Calu3 (cell line): ENCODE measurements at places on chromosomes 12 and 14.

DNA sequence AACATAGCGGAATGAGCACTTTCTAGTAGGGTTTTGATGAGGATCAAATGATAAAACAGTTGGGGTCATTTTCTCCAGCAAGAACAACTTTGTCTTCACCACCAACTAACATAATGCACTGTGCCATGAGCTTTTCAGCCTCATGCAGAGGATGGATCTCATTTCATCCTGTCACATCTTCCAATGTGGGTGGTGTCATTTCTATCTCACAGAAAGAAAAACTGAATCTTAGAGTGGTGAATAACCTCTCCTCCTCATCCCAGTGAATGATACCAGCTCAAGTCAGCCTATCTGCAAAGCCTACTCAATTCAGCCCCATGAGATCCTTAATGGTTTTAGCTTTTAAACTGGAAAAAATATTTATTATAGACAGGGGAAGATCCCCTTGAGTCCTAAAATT lies 1147.2 kb downstream of the VRK1 start:
- DNase-seq, result no peak

- DNase-seq, result peak; percentile 94
Observed at GRCh38 chr12:56079723-56080555, at the start of gene ERBB3. Gene ERBB3, plus strand, starts transcription at chr12:56080165. Its CDS starts 136 bp downstream, at chr12:56080301.

- DNase-seq, result no peak
Observed at GRCh38 chr14:79018836-79019235, 848.7 kb downstream of the NRXN3 start.

DNA sequence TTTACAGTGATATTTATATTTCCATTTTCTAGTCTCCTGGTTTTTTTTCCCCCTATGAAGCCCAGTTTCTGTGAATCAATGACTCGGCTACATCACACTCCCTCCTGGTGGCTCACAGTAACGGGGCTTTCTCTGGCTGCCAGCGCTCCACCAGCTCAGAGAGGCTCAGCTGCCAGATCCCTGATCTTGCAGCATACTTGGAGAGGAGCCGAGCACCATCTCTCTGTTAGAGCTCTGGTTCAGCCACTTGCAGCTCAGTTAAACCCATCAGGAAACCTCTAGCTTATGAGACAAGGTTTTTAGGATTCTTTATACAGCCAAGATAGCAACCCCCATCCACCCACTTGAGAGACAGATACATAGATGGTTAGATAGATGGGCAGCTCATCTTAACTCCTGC lies 74.6 kb downstream of the CIT start:
- no peak for DNase-seq

DNA sequence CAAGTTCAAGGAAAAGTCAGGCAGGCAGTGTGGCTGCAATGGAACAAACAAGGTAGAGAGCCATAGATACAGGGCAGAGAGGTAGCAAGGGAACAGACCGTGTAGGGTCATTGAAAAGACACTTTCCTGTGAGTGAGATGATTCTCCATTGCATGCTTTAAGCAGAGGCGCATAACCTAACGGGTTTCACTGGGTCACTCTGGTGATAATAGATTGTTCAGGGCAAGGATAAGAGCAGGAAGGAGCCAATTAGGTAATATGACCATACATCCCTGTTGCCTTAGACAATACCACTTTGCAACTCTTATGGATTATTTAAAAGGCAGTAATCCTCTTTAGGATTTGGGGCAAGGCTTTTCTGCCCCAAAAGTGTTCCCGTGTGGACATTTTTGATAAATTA lies 214.1 kb downstream of the PTPRO start:
- DNase-seq, result no peak

DNA sequence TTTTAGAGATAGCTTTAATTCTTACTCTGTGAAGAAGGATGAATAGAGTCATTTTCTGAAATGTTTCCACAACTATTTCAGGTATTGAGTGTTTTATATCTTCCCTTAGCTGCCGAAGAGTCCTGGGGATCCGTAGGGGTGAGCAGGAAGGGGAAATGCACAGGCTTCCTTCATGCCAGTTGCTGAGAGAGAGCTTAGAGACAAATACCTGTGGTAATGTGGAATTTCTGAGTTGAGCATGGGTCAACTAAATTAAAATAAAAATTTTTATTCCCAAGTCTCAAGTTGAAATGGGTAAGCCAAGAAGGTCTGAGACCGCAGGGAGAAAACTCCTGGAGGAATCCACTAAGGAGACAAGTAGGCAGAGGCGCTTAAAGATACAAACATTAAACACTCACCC lies 185.7 kb downstream of the DAD1 start:
- DNase-seq, result no peak

- DNase-seq, result no peak
Observed at GRCh38 chr14:73913256-73913655, 26.6 kb downstream of the ZNF410 start.

GRCh38 chr12:193261-193660 lies 20.7 kb downstream of the SLC6A12 start:
- no peak for DNase-seq

GRCh38 chr12:32843528-32844095 lies 53.0 kb downstream of the PKP2 start:
- no peak for DNase-seq

- peak; percentile 31 for DNase-seq
Observed at GRCh38 chr12:111842556-111843396, 748 bp downstream of the MAPKAPK5 start.

DNA sequence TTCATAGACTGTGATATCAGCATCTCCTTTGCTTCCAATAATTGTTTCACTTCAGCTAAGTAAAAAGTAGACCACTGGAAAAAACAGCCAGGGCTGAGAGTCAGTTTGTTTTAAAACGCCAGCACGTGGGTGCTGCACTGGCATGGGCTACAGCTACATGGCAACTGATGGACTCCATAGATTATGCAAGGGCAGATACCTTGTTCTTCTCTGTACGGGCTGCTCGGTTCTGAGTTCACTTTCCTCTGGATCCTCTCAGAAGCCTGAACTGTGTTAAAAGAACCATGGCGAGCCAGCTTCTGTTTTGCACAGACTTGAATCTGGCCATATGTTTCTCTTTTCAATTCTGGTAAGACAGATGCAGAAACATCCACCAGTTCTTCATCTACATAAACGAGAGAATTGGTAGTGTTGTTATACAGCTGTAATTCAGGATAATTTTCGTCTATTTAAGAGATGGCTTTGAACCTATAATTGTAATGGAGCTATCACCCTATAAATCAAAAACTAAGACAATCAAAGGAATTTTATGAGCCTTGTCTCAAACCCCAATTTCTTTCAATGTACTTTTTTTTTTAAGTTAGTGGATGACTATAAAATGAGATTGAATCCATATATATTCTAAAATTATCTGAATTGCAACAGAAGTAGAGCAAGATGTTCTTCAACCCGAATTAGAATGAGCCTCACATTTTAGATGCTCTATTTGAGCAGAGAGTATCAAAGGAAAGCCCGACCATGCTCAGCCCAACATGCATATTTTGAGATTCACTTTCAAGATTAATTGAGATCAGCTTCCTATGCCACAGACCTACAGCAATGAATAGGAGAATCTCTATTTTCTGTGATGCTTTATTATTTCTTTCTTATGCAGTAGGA lies 31.5 kb downstream of the E2F7 start:
- DNase-seq, result no peak

DNA sequence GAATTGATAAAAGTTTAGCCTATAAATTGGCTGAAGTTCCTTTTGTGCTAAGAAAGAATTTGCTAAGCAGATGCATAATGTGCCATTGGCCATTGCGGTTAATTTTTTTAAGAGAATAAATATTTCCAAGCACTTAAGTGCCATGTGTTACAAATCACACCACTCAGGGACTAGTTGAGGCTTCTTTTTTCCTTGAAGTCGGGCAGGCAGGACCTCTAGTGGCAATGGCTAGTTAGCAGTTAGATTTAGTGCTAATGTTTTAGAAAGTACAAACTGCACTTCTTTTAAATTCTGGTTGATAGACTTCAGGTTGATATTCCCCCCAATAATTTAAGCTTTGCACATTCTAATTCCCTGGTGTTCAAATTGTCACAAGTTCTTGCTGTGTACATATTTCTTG lies 294.3 kb downstream of the APAF1 start:
- no peak for DNase-seq

- no peak for DNase-seq
Observed at GRCh38 chr12:4268329-4269181, 5.0 kb upstream of the CCND2 start.

DNA sequence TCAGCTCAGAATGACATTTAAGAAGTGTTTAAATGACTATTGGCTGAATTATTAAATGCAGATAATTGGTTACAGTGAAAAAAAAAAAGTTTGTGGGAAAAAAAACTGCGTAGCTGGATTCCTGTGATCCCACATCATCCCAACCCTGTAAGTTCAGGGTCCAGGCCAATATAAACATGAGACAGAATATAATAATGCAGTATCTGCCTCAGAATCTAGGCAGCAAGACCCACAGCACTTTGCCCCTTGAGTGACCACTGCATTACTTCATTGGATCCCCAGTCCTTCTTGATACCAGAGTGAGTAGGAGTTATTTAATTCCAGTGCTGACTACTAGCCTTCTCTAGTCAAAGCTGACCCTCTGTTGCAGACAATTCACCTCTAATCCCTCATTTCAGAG lies 272.6 kb downstream of the CCER1 start:
- DNase-seq, result no peak

DNA sequence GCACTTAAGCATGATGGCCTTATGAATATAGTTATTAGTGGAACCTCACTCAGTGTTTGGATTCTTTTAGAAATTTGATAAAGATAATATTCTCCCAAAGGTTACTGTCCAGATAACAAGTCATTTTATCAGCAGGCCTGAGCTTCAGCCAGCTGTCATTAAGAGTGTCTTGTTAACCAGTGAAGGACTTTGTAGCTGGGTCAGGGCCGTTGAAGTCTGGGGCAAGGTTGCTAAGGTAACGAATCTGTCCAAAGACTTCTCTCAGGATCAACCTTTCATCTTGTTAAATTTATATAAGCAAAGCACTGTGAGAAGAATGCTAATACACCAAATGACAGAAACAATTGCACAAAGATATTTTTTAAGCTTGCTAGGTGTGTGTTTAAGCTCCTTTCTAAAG lies 271.3 kb upstream of the TMPO start:
- no peak for DNase-seq

DNA sequence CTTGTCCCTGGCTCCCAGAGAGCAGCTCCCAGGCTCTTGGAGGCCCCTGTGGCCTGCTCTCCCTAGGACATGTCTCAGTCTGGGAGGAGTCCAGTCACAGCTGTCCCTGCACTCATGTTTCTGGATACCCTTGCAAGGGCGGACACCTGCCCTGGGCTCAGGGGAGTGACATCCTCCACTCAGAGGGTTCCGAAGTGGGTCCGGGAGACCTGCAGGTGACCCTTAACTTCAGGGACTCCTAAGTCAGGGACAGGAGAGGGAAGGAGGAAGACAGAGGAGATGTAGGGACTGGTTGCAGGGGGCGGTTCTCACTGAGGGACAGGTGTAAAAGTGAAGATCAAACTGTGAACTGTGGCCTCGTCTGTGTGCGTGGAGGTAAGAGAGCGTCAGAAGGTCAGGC lies 37.6 kb downstream of the CACNA2D4 start:
- no peak for DNase-seq

DNA sequence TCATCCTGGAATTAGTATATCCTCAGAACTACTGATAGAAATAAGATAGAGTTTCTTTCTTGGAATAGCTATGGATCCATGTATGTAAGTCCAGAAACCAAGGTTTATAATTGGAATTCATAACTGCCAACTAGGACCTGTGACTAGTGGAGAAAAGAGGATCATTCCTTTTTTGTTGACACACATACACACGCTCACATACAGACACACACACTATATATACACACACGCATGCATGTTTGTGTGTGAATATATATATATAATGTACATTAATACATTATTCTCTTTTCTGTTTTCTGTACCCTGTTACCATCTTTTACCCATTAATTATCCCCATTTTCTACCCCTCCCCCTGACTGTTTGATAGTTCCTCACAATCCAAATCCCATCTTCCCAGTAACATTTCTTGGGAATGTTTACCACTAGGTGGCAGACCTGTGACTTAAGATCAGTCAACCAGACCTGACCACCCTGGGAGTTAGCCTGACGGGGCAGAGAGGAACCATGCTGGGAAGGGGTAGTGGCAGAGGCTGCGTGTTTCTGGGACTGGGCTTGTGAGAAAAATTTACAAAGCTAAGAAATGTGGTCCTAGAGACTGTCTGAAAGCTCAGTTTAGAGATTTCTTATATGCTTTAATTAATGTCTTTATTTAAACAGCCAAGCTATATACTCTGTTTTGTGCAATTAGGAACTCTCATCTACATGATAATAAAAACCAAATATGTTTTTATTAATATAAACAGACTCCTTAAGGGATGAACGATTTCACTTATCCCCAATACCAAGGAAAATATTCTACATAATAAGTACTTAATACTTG lies 308.0 kb downstream of the PPFIA2 start:
- peak; percentile 72 for DNase-seq

DNA sequence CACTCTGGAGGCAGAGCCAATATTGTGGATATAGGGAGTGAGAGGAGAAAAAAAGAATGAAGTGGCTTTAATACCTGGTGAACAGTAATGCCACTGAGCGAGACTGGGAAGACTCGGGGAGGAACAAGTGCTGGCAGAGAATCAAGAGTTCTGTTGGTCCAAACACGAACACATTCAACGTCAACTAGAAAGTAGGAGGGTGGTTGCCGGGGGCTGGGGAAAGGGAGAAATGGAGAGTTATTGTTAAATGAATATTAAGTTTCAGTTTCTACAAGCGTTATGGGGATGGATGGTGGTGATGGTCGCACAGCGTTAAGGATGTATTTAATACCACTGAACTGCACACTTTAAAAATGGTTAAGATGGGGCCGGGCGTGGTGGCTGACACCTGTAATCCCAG lies 2.8 kb downstream of the SPRING1 start:
- DNase-seq, result no peak
